ENCODE measurements at places on chromosomes 3 and 15.
A peak's percentile ranks its signal among the peaks of the same experiment; 100 is the strongest.

DNA sequence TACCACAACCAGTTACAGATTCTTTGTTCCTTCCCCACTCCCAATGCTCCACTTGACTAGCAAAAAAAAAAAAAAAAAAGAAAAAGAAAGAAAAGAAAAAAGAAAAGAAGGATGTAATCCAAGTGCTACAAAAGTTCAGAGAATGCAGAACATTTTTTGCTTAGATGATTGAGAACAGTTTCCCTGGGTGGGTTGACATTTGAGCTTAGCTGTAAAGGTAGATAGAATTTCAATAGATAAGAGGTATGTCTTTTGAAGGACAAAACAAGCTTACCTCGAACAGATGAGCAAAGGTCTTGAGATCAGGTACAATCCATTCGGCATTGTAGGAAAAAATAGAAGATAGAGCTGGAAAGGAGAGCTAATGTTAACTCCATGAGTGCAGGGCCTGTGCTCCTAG, 344.6 kb upstream of the NECTIN3 start:
- DNase-seq: no peak

- peak; percentile 83 for DNase-seq
Observed at GRCh38 chr3:113157408-113158030, 53.8 kb upstream of the BOC start.

DNA sequence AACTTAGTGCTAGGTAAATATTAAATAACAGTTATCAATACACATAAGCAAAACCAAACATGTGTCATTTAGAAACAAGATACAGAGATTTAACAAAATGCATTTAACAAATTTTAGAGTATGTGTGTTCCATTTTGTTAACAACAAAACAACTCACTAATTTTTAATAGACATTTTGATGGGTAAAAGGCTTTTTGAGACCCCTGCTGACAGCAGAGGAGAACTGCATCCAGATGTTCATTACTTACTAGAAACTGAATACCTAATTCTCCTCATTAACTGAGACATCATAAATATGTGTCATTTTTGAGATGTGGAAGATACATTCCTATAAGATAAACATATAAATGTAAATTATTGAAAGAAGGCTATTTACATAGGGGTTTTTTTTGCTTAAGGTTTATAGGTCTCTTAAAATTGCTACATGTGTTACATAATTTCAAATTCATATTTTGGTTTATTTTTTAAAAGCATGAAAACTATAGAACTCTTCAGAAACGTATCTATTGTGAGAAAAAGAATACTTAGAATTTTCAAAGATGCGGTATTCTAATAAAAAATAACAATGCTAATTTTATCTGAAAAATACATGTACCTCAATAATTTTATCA, 1009.8 kb downstream of the TUSC7 start:
- DNase-seq: no peak

DNA sequence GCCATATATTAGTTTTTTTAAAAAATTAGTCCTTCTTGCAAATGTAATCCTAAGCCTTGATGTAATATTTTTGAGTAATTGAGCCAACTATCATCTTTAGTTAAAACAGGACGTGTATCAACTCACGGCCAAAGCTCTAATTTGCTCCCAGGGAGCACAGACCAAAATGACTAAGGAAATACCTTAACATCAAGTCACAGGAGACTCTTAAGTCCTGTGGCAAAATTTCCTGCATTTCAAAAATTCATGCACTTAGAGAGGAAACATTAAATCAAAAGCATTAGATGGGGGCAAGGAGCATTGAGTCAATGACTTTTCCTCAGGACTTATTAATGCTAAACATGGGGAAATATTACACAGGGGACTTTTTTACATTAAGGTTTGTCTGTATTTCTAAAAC, 276.0 kb downstream of the MFSD1 start:
- DNase-seq: no peak
